ENCODE measurements at places on chromosomes 16 and 17.

DNA sequence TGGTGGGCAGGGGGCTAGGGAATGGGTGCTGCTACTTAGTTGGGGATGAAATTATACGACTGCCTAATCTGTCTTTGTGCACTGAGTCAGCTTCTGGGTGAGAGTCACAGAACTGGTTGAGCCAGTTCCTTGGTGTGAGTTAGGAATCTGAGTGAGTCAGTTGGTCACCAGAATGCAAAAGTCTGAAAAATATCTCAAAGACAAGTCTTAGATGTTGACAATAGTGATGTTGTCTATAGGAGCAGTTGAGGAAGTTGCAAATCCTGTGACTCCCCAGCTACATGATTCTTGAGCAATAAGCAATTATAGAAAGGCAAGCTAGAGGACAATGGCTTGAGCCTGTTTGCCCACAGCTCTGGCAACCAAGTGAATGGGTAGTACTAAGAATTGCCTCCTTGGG, 399.2 kb downstream of the CNTNAP4 start:
- no peak for DNase-seq

DNA sequence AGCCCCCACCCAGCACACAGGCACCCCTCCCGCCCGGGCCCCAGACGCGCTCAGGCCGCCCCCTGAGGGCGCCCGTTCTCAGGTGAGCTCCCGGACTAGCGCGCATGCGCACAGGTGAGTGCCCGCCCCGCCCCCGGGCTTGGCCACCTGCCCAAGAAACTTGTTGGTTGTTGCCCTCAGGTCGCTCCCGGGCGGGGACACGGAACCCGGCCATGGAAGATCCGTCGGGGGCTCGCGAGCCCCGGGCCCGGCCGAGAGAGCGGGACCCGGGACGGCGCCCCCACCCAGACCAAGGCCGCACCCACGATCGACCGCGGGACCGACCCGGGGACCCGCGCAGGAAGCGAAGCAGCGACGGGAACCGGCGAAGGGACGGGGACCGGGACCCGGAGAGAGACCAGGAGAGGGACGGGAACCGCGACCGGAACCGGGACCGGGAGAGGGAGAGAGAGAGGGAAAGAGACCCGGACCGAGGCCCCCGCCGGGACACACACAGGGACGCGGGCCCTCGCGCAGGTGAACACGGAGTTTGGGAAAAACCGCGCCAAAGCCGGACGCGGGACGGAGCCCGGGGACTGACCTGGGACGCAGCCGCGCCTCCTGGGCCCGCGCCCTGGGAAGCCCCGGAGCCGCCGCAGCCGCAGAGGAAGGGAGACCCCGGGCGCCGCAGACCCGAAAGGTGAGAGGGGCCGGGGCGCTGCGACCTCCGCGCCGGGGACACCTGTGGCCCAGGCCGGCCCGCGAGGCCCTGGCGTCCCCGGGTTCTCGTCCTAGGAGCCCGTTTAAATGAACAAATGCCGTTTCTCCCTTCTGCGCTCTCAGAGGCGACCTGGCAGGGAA, at the start of gene MARVELD3:
Gene MARVELD3, plus strand, starts transcription at position 167 of the 840 bp plus-strand sequence. Its CDS starts 46 bp downstream, at position 213.
- DNase-seq: peak; percentile 29

DNA sequence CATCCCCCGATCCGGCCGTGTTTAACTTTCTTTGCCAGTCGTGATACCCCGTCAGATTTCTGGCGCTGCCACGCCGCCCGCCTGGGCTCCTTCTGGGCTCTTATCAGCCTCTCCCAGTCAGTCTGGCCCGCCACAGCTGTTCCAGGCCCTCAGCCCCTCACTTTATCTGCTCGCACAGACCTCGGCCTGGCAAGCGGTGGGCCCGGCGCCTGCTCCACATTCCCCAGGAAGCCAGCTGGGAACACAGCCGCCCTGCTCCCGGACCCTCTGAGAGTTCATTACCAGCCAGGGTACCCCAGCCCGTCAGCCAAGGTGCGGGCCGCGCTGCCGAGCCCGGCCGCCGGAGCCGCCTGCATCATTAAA, 157.5 kb downstream of the ZNF423 start:
- no peak for DNase-seq

GRCh38 chr17:17840751-17841591, 4.2 kb upstream of the SREBF1 start:
- no peak for DNase-seq

GRCh38 chr17:2396568-2397246, 4.2 kb downstream of the MNT start:
- peak; percentile 48 for DNase-seq

- DNase-seq: no peak
Measured at GRCh38 chr17:1304962-1305563, 25.6 kb downstream of the TRARG1 start.

DNA sequence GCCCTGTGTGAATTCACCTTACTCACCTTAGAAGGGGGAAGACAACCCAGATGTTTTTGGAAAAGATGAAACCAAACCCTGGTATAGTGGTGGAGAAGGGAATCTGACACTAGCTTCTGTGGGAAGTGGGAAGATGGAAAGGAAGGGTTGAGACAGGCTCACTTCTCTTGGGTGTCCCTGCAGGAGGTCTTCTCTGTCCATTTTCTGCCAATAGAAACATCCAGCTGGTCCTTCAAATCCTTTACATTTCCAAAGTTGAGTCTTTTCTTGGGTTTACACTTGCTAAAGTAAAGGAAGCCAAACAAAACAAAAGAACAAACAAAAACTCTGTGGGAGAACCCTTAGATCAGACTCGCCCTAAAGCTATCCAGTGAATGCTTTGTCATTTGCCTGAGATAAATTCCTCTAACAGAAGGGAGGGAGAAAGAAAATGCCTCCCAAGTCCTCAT, 10.2 kb downstream of the HOXB1 start:
- no peak for DNase-seq

DNA sequence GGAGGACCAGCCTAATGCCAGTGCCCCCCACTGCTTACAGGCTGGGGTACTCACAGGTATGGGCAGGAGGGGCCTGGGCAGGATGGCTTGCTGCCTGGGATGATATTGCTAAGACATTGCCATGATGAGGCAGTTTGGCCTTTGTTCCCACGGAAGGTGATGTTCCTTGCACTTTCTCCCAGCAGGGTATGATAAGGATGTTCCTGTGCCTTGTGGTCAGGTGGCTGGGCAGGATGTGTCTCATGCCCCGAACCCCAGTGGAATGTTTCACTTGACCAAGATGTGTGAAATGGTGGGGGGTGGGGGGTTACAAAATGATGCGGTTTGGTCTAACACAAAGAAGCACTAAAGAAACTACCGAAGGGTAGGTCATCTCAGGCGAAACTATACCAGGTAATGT, 337.8 kb upstream of the ZFHX3 start:
- DNase-seq: no peak

GRCh38 chr17:32276171-32276601, 10.6 kb downstream of the RHBDL3 start:
- DNase-seq: no peak

DNA sequence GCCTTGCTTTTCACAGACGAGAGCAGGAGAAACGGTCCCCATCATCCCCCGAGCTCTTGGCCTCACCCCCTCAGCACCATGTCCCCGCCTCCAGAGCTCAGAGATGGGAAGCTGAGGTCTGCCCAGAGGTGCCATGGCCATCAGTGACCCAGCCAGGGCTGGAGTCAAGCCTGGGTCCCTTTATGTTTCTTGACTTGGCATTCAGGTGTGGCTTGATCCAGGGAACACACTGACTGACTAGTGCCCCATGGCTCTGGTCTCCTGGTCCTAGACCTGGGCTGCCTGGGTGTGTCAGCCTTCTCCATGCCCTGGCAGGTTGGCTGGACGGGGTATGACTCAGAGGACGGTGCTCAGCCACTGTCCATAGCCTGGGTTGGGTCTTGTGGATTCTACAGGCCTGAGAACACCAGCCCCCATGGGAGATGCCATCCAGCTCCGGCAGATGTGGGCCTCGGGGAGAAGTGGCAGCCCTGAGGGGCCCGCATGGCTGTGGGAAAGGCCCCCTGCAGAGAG, 54.2 kb downstream of the ZFPM1 start:
- no peak for DNase-seq
